ENCODE measurements at places on chromosomes 13 and 19.

DNA sequence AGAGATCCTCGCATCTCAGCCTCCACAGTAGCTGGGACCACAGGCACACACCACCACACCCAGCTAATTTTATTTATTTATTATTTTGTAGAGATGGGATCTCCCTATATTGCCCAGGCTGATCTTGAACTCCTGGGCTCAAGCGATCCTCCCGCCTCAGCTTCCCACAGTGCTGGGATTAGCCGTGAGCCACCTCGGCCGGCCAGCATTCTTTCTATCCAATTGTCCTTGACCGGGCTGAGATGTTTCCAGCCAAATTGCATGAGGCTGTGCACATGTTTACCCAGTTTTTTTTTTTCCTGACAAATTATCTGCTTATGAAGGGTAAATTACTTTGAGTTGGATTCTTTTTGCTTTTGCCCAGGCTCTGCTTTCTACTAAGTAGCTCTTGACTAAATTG, 28.2 kb downstream of the UNC13A start:
- DNase-seq, result no peak

DNA sequence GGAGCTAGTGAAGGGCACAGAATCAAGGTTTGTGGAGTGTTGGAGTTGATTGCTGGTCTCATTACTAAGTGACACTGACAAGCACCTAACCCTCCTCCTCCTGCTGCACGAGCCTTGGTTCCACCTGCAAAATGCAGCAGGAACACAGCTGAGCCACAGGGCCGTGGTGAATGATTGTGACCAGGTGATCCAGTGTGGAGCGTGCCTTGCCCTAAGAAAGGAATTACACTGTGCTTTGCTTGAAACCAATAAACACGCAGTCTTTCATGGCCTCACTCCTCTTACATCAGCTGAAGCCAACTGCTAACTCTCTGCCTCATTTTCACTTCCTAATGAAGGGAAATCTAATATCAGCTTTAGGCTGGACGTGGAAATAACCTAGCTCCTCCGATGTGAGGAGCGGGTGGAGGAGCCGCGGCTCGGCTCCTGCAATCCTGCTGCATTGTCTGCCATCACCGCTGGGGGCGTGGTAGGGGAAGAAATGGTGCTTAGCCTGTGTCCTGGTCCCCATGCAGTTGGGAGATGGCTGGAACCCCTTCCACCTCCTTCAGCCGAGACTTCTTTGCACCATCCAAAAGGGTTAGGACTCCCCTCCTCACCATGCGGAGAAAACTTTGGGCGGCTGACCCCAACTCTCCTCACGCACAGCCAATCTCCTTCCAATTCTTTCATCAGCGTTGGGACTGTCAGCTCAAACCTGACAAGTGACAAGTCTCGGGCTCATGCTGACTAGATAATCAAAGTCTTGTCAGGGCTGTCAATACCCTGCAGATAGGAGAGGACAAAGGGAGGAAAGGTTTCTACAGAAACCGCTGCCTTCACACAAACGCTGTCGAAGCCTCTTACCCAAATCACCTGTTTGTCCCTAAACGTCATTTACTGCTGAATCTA, 427.9 kb downstream of the ZNF536 start:
- peak; percentile 69 for DNase-seq

GRCh38 chr13:40269086-40269485, 397.4 kb downstream of the FOXO1 start:
- DNase-seq, result no peak

DNA sequence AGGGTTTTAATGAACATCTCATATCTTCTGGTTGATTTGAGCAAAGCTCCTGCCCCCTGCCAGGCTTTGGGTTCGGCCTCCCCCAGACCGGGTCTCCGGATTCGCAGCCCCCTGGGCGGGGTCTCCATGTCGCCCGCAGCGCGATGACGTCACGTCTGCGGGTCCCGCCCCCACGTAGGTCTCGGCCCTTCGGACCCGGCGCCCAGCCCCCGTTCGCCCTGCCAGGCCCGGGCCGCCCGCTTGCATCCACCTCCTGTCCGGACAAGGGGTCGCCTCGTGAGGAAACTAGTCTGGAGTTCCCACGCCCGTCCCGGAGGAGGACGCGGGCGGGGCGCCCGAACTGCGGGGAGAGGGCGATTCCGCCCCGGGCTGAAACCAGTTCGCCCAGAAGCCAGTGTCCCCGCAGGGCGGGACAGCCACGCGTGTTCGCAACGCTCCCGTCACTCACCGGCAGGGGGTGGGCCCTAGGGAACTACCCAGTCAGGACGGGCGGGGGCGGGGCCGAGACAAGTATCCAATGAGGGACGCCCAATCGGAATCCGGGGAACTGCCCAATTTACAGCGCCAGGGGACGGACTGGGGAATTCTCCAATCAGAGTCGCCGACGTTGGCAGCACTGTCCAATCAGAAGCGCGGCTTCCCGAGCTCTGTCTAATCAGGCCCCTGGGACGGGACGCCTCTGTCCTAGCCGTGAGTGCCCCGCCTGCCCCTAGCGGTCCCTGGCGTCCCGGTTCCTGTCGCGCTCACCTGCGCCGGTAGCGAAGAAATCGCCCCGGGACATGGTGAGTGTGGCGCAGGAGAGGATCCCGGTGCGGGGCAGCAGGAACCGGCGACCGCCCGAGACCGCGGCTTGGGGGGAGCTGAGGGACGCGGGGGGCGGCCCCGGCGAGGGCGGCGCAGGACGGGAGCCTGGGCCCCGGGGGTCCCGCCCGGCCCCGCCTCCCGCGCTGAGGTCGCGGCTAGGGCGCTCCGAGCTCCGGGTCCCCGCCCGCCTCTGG, at the start of gene ZNF555:
Gene ZNF555, plus strand, starts transcription at position 682 of the 998 bp plus-strand sequence. Its CDS starts 98 bp downstream, at position 780.
- peak; percentile 95 for DNase-seq

DNA sequence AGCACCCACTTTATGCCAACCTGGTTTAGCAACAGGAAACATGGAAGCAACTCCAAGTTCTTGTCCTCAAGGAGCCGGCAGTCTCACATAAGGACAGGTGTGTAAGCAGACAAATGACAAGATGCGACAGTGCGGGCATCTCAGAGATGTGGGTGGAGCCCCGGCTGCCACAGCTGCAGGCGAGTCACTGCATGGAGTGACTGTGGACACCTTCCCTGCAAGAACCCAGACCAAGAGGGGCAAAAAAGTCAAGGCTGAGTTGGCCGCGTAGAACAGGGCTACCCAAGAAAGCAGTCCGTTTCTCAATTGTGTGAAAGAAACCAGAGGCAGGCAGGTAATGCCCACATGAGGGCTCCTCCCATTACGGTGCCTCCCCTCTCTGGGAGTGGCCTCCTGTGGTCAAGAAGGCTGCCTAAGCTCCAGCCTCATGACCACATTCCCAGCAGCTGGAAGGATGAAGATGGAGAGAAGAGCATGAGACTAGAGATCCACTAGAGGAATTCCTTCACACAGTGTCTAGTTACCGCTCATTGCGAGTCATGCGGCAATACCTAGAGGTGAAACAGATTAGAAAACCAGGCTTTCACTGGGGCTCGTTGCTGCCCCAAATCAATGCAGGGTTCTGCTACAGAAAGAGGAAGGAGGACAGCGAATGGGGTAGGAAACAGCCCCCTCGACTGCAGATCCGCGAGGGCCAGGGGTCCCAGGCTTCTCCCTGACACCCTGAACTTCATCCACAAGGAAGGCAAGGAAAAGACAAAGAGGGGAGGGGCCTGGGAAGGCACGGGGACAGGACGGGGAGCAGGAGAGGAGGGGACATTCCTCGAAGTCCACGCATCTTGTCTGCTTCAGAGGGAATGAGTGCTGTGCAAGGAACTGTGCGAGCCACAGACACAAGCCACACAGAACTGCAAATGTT, 80.2 kb downstream of the SPACA7 start:
- DNase-seq, result no peak

Data from COLO829 (cell line).